ENCODE measurements at places on chromosomes 7 and 10.

DNA sequence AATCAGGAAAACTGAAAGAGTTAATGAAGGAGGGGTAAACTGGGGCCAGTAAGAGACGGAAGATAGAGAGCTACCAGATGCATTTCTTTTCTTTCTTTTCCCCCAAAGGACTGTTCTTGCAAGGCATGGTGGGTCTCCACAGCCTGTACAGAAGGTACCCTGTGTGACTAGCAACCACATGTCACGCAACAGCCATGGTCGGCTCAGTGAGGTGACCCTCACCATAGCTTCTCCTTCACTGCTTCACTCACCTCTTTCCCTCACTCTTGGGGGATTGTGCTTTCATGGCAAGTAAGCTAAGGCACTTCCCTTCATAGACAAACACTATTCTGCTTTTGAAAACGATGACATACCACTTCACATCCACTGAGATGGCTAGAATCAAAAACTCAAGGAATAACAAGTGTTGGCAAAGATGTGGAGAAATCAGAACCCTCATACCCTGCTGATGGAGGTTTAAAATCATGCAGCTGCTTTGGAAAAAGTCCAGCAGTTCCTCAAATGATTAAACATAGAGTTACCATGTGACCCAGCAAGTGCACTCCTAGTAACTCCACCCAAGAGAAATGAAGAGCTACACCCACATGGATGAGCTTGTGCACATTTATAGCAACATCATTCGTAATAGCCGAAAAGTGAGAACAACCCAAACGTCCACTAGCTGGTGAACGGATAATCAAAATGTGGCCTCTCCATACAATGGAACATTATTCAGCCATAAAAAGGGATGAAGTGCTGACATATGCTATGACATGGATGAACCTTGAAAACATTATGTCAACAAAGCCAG, 3.8 kb upstream of the INSIG1 start:
- DNase-seq = no peak

DNA sequence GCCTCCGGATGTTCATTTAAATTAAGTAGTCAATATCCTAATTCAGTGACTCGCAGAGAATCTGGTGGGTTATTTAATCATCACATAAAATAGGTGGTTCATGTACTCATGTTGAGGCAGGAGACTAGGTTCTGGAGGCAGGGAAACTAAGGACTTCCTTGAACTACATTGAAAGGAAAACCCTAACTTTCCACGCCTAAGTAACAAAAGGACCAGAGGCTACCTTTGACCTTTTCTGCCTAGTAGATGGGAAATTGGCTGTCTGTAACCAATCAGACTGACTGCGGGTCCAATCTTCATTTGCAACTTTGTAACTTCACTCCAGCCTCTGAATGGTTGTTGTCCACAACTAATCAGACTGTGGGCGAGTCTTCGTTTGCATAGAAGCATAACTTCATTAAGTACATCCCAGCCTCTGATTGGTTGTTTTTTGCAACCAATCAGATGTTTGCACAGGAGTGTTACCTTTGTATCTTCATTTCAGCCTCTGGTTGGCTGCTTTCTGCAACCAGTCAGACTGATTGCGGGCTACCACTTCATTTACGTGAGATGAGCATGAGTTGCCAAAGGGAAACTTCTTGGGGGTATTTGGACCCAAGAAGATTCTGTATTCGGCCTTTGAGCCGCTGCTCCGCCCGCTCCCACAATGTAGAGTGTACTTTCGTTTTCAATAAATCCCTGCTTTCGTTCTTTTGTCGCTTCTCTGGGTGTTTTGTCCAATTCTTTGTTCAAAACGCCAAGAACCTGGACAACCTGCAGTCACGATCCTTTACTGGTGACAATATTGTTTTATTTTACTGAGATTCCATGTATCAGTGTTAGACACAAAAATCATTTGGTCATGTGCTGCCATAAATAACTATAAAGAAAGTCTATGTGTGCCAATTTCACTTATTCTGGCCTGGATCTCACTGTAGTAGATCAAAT, 1.7 kb upstream of the ST7 start:
- DNase-seq = no peak

- DNase-seq = no peak
Observed at GRCh38 chr10:132405463-132405991, 8.5 kb downstream of the PWWP2B start.

DNA sequence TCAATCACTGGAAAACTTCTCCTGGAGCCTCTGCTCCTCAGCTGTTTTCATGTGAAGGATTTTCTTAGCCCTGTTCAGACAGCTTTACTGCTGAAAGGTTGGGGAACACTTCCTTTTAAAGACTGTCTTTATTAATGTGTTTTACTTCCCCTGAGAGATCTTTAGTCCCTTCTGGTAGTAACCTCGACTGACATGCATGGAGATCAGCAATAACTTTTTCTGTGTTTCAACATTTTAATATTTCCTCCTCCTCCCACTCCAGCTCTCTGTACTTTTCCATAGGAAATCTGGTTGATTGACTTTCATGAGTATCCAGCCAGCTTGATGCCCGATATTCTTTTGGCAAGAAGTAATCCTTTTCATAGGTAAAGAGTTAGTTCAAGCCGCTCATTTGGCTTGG, 62.7 kb upstream of the STRIP2 start:
- DNase-seq = no peak

- DNase-seq = no peak
Observed at GRCh38 chr7:75734586-75735458, 3.9 kb downstream of the HIP1 start.

- DNase-seq = no peak
Observed at GRCh38 chr10:23412223-23412622, 26.7 kb upstream of the OTUD1 start.

- DNase-seq = no peak
Observed at GRCh38 chr10:29830531-29831512, 196.1 kb upstream of the SVIL start.

- no peak for DNase-seq
Observed at GRCh38 chr7:97298561-97298960, 181.1 kb downstream of the SDHAF3 start.

GRCh38 chr7:91880016-91880412, 488 bp downstream of the MTERF1 start:
- no peak for DNase-seq

All from stimulated activated CD4-positive, alpha-beta T cell treated with anti-CD3 and anti-CD28 coated beads, Interleukin-2, amount 100 ng/mL, for 24 hours (primary cell).